ENCODE measurements at places on chromosomes 7 and 10.
A peak's percentile ranks its signal among the peaks of the same experiment; 100 is the strongest.

DNA sequence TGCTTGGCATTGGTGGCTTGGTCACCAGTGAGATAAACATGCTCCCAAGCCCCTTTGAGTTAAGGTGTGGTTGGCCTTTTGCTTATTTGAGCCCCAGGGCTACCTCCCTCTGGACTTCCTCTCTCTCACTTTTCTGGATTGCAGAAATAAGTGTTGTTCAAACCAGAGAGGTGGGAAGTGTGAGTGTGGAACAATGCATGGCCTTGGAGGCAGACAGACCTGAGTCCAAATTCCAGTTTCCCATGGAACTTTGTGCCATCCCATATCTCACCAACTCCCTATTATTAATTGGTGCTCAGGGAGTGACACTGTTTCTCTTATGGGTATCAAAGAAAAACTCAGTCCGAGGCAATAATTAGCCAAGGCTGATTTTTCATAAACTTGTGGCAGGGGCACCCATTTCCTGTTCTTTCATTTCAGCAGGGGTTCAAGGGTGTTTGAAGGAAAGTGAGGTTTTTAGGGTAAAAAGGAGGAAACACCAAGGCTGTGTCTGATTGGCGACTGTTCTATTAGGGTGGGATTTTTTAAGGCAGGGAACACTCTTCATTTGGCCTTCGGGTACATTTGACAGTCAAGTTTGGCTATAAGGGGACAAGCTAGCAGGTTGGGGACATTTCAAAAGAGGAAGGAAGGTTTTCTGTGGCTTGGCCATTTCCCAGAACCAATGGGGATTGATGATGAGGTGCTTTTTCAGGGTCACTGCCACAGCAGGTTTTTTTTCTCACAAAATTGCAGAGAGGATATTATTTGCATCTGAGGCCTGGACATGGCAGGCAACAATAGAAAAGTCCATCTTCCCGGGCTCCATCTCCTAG, 148.8 kb upstream of the NPY start:
- DNase-seq = no peak

GRCh38 chr7:136998495-136998894, 130.0 kb downstream of the CHRM2 start:
- DNase-seq = no peak

- DNase-seq = no peak
These were observed 8.2 kb upstream of the ERVW-1 start for GRCh38 chr7:92485974-92486373.

DNA sequence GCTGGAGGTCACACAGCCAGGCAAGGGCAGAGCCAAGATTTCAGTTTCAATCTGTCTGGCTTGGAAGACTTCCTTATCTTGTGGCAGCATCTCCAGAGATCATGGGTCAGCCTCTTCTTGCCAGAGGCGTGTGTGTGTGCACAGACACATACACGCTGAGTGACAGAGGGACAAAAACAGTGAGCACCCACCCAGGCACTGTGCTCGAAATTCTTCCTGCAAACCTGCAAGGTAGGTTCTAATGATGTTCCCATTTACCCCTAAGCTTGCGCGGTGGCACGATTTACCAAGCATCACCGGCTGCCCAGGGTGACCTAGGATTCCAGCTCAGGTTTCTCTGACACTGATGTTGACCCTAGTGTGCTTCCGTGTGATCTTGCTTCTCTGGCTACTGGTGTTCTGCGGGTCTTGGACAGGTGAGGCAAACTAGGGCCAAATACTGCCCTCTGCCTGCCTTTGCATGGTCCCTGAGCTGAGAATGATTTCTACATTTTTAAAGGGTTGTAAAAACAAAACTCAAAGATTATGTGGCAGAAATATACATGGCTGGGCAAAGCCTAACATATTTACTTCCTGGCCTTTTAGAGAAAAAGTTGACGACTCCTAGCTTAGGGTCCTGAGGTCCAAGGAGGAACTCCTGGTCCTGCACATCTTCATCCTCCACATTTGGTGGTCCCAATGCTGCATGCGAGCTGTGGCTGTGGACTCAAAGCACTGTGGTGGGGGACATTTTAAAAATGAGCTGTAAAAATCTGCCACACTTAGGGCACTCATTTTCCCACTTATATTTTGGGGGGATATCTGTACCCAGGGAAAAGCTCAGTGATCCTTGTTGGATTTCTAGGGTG, 268.5 kb downstream of the RPS24 start:
- DNase-seq = no peak

DNA sequence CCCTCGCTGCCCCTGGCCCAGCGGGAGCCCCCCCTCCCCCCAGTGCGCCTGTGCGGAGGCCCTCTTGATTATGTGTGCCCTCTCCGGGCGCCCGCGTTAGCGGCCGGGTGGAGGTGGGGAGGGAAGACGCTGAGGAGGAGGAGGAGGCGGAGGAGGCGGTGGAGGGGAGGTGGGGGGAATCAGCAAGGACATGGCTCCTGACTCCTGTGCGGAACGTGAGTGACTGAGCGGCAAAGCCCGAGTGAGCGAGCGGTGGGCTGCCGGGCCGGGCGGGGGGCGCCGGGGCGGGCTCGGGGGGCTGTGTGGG, 201 bp downstream of the MLLT10 start:
- DNase-seq = no peak

GRCh38 chr7:135825406-135825805, 76.8 kb upstream of the FAM180A start:
- DNase-seq = no peak

DNA sequence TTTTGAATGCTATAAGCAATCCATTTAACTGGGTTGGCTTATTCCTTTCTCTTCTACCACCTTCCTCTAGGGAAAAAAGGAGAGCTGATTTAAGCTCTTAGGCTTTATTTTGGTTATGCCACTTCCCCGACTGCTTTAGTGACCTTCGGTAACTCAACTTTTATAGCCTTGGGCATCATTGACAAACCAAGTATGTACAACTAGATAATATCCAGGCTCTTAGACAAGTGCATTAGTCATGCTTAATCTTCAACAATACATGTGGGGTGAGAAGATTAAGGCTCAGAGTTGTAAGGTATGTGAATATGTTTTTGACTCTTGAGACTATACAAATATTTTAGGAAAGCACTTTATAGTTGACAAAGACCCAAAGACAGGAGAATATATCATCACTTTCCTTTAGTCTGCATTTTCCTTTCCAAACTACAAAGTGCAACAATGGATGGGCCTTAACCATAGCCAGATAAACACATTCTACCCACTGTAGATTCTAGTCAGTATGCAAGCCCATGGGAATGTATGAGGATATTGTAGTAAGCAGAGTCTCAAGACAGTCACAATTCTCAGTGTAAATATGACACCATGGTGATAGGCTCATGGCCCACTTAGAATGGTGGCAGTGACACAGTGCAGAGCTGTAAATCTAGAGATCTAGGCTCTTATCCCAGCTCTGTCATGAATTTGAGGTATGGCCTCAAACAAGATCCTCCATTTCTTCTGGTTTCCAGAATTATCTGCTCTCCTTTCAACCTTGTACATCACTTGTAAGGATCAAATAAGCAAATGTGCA, 1117.3 kb downstream of the SORCS3 start:
- DNase-seq = no peak

DNA sequence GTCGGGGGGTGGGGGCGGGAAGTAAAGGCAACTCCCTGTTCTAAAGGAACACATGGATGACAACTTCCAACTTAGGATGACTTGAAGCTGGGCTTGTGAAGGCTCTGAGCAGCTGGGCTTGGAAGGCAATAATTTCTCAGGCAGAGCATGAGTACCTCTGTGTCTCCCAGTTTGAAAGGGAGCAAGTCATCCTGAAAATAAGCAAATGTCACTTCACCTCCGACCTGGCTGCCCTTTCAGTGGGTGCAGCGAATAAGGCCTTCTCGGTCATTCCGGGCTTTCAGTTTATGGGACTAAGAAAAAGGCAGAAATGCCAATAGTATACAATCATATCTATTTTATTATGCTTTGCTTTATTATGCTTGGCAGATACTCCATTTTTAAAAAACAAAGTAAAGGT, 15.3 kb upstream of the ADAMTS14 start:
- DNase-seq = no peak

DNA sequence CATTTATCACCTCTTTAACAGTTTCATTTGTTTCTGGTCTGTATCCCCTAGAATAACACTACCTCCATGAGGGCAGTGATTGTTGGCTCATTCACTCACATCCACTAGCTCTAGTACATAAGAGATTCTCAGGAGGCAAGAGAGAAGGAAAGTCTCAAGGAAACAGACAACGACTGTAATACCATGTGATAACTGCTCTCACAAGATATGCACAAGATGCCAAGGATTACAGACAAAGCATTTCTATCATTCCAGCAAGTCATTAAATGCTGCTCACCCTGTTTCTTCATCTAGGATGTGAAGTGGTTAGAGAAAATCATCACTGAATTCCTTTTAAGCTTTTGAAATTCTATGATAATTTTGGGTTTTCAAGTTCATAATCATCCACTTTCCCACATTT, 115.3 kb downstream of the HIBADH start:
- no peak for DNase-seq

- DNase-seq = no peak
These were observed 219.7 kb downstream of the CSTF2T start for GRCh38 chr10:51479711-51480110.

DNA sequence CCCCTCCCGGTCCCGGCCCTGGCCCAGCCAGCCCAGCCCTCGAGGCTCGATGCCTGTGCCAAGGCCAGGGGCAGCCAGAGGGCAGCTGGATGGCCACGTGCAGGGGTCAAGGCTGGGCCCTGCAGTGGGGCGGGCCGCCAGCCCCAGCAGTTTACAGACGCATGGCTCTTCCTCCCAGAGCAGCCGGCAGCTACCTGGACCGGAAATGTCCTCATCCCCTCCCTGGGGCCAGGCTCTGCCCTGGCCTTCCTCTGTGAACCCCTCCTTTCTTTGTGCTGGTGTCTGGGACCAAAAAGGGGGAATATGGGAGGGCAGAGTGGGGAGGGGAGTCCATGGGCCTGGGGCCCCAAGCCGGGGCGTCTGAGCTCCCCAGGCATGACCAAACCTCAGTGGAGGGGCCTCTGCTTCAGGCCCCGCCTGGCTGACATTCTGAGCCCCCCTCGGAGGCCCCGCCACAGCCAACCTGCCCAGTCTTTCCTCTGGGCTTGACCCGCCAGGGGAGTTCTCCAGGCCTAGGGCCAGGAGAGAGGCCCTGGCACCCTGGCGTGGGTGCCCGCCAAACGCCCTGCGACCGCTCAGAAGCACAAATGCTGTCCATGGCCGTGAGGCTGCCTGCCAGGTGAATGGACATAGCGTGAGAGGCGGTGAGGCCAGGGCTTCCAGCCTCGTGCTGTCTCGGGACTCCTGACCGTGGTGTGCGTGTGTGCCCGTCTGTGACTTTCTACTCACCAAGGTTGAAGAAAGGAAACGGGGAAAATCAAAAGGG, 24.7 kb upstream of the AMZ1 start:
- peak; percentile 75 for DNase-seq

DNA sequence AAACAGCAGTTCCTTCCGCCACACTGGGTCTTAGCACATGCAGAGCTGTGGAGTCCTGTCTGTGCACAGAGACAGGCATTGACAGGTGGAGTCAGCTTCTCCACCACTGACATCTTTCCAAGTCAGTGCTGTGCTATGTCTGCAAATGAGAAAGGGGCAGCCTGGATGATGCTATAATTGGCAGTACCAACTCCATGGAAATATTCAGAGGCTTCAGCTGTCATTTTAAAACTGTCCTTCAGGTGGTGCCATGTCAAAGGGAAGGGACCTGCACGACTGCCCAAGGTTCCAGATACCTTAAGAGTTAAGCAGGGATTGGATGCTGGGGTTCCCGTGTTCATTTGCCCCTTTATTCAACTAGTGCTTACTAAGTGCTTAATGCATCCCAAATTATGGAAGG, 258.0 kb upstream of the PRKCQ start:
- peak; percentile 66 for DNase-seq

- DNase-seq = no peak
These were observed 86.7 kb downstream of the VWDE start for GRCh38 chr7:12316925-12317324.

DNA sequence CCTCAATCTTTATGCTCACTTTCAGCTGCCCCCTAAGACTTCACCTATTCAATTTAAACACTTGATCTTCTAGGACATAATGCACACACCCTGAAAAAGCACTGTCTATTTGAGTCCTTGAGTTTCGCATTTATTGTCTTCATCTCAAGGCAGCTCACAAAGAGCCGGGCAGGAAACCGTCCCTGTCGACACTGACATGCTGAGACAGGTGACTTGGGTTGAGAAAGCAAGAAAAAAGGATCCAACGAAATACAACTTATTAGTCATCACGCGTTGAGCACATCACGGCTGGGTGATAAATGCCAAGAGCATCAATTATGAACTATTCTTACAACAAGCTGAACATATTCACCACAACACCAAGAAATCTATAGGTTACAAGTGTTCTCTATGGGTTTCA, 91.1 kb downstream of the CALN1 start:
- DNase-seq = no peak

GRCh38 chr10:109650228-109650627, 273.1 kb downstream of the XPNPEP1 start:
- no peak for DNase-seq

DNA sequence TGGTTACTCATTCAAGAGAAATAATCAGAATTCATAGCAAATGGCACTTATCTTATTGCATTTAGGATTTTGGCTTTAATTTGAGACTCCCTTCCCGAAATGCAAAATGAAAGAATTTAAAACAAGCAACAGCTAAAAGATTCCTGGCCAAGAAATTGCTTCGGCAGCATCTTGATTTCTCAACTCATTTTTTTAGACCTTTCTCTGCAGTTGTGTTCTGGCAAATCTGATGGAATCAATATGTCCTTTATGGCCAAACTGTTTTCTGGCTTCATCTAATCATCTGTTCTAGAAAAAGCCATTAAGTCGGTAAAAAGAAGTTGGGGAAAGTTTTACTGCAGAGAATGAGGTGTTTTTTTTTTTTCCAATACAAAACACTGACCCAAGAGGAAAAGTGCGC, 172.1 kb downstream of the SLC16A9 start:
- DNase-seq = peak; percentile 98

GRCh38 chr10:11875494-11876281, 52.5 kb downstream of the PROSER2 start:
- peak; percentile 69 for DNase-seq

GRCh38 chr10:26374426-26374825, 63.7 kb upstream of the APBB1IP start:
- peak; percentile 42 for DNase-seq

GRCh38 chr10:51928162-51928561, 228.8 kb upstream of the CSTF2T start:
- DNase-seq = no peak

DNA sequence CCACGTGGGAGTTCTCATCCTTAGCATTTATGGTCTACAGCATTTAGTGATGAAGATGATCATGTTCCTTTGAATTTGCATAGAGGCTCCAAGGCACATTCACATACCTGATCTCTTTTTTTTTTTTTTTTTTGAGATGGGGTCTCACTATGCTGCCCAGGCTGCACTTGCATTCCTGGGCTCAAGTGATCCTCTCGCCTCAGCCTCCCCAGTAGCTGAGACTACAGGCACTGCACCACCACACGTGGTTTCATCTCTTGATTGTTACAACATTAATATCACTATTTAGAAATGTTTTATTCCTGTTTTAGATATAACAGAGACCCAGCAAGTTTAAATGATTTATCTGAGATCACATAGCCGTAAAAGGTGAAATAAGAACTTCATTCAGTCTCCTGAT, 13.8 kb downstream of the CDHR3 start:
- DNase-seq = no peak

- no peak for DNase-seq
These were observed 6.0 kb downstream of the KIF5B start for GRCh38 chr10:32050177-32050576.

- DNase-seq = no peak
These were observed 15.5 kb upstream of the GDI2 start for GRCh38 chr10:5828725-5829124.

- DNase-seq = no peak
These were observed 2.0 kb downstream of the ZNF775 start for GRCh38 chr7:150381096-150381495.

Measured in muscle of leg (tissue), 16 donors.